Activated CD4-positive, alpha-beta memory T cell treated with anti-CD3 and anti-CD28 coated beads for 36 hours (primary cell): ENCODE measurements at places on chromosomes 12 and 14. TPM values are rescaled to one million over a fixed set of nuclear protein-coding genes. Genes with fewer than 3 reads are reported as not detected.

- no peak for DNase-seq
Observed at GRCh38 chr12:2561367-2561766, 233.4 kb upstream of the FKBP4 start.

- DNase-seq = no peak
Observed at GRCh38 chr12:127149226-127149964, 1117.6 kb upstream of the TMEM132C start.

GRCh38 chr12:10960211-10960610 is 21.1 kb upstream of the TAS2R14 start:
- DNase-seq = no peak

- no peak for DNase-seq
Observed at GRCh38 chr12:113092607-113093408, 36.3 kb downstream of the DTX1 start.

Gene PDZRN4
- total RNA-seq = not detected

Gene GPR84
- total RNA-seq = 2.6 TPM

Gene SMCO2
- total RNA-seq = not detected

Gene NDRG2
- total RNA-seq = 9.6 TPM
